ENCODE measurements at places on chromosomes 6 and 20.

- DNase-seq, result no peak
Observed at GRCh38 chr20:18657575-18657974, 69.7 kb downstream of the DTD1 start.

- no peak for DNase-seq
Observed at GRCh38 chr6:150078788-150079187, 9.9 kb upstream of the ULBP3 start.

GRCh38 chr6:98782772-98783171, 51.6 kb upstream of the POU3F2 start:
- no peak for DNase-seq

GRCh38 chr6:165106261-165106660, 203.1 kb downstream of the C6orf118 start:
- DNase-seq, result no peak

GRCh38 chr6:52331793-52332457, 30.0 kb upstream of the PAQR8 start:
- no peak for DNase-seq

DNA sequence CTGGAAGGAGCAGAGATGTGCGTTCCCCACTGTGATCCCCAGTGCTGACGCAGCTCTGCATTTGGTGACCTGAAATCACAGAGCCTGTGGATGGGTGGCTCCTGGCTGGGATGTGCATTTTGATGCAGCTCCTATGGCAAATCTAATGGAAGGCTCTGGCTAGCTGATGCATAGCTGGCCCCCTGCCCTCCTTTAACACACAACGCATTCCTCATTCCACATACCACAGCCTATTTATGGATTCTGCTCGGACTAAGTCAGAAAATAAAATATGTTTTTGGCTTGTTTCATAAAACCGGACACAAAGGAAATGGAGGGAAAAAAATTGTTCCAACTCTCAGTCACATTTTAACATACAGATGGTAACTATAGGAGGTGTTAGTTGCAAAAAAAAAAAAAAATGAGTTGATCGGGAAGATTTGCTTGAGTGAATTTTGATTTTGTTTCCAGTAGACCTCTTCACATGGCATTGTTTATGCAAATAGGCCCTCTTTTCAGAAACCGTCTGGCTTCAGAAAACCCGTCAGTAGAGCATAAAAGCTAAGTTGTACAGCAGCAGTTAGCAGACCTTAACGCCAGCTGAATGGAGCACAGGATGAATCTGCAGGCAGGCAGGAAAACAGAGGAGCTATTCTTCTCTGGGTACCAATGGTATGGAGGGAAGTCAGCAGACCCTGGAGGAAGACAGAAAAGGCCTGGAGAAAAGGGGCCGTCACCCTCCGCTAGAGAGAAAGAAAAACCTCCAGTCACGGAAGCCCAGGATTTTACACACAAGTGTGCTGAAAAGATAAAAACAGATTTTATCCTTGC, 215.4 kb downstream of the HDGFL1 start:
- no peak for DNase-seq

DNA sequence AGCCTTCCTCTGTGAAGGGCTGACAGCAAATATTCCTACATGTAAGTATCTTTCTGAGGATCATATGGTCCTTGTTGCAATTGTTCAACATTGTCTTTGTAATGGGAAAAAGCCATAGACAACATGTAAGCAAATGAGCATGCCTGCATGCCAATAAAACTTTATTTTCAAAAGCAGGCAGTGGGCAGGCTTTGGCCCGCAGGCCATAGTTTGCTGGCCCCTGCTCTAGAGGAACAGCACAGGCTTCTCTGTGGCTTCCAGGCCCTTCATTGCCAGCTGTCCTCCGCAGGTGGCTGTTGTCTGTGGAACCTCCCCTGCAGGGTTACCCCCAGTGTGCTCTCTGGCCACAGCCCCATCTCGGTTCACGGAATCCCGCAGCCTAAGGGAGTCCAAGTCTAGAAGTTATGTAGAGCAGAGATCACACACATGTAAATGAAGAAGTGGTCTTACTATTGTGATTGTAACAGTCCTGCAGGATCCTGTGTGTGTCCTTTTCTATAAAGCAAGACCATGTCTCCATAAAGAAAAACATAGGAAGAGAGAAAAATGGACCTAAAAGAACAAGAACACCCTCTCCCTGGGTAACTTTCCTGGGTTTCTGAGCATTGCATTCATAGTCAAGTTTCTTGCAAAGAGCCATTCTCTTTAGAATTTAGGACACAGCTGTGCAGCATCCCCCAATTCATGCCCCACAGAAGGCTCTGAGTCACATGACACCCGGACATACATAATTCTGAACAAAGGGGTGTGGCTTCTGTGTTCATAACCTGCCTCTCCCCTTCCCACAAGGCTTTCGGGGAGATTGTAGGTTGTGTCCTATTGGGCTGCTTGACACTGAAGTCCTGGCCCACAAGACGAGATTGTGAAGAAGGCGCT, 10.0 kb downstream of the UNC93A start:
- no peak for DNase-seq

DNA sequence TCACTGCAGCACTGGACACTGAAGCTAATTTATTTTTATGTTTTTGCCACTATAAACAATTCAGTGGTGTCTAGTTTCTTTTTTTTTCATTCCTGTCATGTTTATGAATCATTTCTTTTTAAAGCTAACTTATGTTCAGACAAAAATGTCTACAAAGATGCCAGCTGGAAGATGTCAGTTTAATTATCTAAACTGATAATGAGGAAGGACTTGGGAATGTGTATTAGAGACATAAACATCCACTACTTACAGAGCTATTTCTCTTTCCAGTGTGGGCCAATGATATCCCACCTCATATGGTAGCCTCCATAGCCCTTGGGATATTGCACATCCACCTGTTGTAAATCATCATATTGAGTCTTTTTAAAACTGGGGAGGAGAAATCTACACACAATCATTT, 132.1 kb upstream of the FAM184A start:
- DNase-seq, result no peak

DNA sequence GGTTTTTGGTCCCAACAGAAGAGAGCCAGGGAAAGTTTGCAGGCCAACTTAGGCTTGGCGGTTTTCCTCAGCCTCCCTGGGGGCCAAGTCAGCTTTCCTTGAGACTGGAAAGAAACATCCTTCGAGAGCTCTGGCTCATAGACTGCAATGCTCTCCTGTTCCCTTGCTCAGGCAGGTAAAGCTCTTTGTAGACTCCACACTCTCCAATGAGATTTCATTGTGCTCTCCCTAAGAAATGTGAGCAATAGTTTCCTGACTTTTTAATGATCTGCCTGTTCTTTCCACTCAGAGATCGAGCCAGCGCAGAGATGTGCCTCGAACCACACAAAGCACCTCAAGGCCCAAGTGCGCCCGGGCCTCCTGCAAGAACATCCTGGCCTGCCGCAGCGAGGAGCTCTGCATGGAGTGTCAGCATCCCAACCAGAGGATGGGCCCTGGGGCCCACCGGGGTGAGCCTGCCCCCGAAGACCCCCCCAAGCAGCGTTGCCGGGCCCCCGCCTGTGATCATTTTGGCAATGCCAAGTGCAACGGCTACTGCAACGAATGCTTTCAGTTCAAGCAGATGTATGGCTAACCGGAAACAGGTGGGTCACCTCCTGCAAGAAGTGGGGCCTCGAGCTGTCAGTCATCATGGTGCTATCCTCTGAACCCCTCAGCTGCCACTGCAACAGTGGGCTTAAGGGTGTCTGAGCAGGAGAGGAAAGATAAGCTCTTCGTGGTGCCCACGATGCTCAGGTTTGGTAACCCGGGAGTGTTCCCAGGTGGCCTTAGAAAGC, 13.9 kb downstream of the TNFAIP3 start:
- no peak for DNase-seq
